Activated T-helper 17 cell treated with anti-CD3 and anti-CD28 coated beads, Interleukin-2, amount 50 U/mL, for 72 hours (primary cell): ENCODE measurements at places on chromosomes 2 and 18. TPM values are rescaled to one million over a fixed set of nuclear protein-coding genes. Genes with fewer than 3 reads are reported as not detected.
A peak's percentile ranks its signal among the peaks of the same experiment; 100 is the strongest.

The AP1S3 gene
- total RNA-seq, result 6.3 TPM

GRCh38 chr2:36416370-36417165 is 61.0 kb downstream of the CRIM1 start:
- ATAC-seq, result no peak

DNA sequence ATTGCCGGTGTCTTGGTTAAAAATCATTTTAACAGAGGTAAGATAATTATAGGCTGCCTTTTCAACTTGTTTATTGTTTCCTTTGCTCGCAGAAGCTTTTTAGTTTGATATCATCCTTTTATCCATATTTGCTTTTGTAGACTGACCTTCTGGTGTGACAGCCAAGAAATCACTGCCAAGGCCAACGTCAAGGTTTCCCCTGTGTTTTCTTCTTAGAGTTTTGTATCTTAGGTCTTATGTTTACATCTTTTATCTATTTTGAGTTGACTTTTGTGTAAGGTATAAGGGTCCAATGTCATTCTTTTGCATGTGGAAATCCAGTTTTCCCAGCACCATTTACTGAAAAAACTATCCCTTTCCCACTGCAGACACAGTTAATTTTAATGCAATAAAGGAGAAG is 129.0 kb upstream of the ZFP36L2 start:
- no peak for ATAC-seq

The PLCD4 gene
- 0.52 TPM for total RNA-seq

- ATAC-seq, result no peak
Measured at GRCh38 chr2:239526038-239526437, 125.2 kb upstream of the HDAC4 start.

The UGT1A6 gene
- total RNA-seq, result not detected

The ERFE gene
- not detected for total RNA-seq

The MGAT4A gene
- total RNA-seq, result 79.7 TPM

- no peak for ATAC-seq
Measured at GRCh38 chr2:229210641-229211040, 60.4 kb downstream of the PID1 start.

The QPCT gene
- total RNA-seq, result 0.71 TPM

DNA sequence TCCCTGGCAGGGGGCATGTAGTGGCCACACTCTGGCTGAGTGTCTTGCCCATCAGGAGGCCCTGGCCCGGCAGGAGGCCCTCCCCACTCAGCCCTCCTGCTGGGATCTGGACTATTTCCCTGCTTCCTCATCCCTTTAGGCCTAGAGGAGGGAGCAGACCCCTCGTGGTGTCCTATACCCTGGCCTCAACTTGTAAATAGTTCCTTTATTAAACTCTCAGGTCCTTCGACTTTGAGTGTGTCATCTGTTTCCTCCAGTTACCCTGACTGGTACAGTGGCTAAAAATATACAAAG is 166.7 kb upstream of the GLI2 start:
- no peak for ATAC-seq

The IL36G gene
- total RNA-seq, result 0.48 TPM

GRCh38 chr18:73384246-73384645 is 516.5 kb upstream of the NETO1 start:
- ATAC-seq, result no peak

DNA sequence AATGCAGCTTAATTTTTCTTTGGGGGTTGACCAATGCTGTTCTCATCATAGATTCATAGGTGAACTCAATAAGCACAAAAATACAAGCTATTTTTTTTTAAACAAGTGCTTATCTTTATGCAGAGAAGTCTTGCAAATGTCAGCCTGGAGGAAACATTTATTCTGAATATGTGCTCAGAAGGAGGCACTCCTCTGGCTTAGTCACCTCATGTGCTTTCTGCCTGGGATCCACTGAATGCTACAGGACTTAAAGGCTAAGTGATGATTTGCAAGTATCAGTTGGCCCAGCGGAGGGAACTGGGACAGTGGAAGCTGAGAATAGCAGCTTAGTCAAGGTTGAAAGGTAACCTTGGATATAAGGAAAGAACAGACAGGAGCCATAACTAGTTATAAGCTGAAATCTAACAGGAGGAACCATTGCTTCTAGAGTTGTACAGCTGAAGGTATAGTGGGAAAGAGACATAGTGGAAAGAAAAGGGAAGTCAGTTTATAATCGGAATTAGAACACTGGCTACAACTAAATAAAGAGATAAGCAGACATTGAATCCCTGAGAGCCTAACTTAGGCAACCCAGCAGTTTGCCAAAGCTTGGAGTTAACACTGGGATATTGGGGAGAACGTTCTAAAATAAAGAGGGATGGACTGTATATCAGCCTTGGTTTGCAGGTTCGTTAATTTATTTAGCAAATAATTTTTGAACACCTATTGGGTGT is 488.7 kb downstream of the SUCLG1 start:
- ATAC-seq, result no peak

The ZNF396 gene
- total RNA-seq, result 0.87 TPM

The BIN1 gene
- total RNA-seq, result 110 TPM

- no peak for ATAC-seq
Measured at GRCh38 chr2:5287558-5288334, 404.4 kb upstream of the SOX11 start.

- no peak for ATAC-seq
Measured at GRCh38 chr2:221229099-221229498, 343.0 kb downstream of the EPHA4 start.

The SMAD2 gene
- total RNA-seq, result 97.2 TPM

GRCh38 chr18:46253498-46253897 is 149.3 kb downstream of the HAUS1 start:
- no peak for ATAC-seq

The RAX gene
- total RNA-seq, result 0.24 TPM

DNA sequence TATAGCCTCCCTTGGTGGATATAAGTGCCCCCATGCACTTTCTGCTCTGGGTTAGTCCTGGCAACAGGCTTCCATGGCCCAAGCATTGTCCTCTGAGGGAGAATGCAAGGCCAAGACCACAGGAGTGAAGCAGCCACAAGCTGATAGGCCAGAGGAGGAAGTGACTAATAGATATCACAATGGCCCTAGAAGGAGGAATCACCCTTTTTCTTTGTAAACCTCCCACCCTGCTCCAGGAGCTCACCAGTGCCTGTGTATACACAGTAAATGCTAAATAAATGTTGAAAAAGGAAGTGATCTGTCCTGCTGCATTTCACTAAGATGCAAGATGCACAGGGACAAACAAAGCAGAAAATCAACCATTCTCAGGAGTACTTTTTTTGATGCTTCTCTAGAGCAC is 49.7 kb upstream of the ABCA12 start:
- no peak for ATAC-seq

- peak; percentile 94 for ATAC-seq
Measured at GRCh38 chr2:136212426-136213378, 94.8 kb upstream of the CXCR4 start.

DNA sequence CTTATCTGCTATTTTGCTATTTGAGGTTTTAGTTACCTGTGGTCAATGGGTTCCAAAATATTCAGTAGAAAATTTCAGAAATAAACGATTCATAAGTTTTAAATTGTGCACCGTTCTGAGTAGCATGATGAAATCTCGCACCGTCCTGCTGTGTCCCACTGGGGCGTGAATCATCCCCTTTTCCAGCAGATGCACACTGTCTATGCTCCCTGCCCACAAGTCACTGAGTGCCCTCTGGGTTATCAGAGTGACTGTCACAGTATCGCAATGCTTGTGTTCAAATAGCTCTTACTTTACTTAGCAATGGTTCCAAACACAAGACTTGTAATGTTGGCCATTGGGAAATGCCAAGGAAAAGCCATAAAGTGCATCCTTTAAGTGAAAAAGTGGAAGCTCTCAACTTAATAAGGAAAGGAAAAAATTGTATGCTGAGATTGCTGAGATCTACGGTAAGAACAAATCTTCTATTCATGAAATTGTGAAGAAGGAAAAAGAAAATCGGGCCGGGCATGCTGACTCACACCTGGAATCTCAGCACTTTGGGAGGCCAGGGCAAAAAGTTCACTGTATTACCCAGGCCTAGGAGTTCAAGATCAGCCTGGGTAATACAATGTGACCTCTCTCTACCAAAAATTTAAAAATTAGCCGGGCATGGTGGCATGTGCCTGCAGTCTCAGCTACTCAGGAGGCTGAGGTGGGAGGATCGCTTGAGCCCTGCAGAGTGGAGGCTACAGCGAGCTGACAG is 13.3 kb downstream of the COL4A3 start:
- no peak for ATAC-seq
